Tibial nerve (tissue), 4 donors: ENCODE measurements at places on chromosomes 6 and 20. TPM values are rescaled to one million over a fixed set of nuclear protein-coding genes. Genes with fewer than 3 reads are reported as not detected.

GRCh38 chr20:37356387-37356786 is 10.4 kb downstream of the SRC start:
- peak; percentile 40 for DNase-seq

DNA sequence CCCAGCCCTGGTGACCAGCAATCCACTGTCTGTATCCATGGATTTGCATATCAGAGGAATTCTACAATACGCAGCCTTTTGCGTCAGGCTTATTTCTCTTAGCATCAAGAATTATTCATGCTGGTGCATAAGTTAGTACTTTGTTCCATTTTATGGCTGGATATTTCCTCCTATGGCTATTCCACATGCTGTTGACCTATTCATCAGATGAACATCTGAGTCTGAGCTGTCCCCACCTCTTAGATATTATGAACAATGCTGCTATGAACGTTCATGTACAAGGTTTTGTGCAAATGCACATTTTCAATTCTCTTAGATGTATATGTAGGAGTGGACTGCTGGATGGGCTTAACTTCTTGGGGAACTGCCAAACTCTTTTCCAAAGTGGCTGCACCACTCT is 79.0 kb upstream of the CST7 start:
- no peak for DNase-seq

CYP39A1 gene
- 3.3 TPM for total RNA-seq

DNA sequence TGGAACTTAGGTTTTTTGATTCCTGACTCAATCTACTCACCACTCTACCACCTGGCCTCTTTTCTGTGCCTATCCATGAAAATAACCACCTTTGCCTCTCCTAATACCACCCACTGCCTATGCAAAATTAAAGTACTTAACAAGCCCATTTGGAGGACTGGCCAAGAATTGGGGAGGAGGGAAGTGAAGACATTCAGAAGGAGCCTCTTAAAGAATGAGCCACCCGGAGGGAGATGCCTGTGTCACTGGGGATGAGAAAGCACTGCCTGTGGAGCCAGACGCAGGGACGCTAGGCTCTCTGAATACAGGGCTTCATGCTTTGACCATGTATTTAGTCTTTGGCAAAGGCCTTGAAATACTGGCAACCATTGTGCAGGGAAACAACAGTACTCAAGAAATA is 40.0 kb upstream of the MRPS10 start:
- no peak for DNase-seq

DNA sequence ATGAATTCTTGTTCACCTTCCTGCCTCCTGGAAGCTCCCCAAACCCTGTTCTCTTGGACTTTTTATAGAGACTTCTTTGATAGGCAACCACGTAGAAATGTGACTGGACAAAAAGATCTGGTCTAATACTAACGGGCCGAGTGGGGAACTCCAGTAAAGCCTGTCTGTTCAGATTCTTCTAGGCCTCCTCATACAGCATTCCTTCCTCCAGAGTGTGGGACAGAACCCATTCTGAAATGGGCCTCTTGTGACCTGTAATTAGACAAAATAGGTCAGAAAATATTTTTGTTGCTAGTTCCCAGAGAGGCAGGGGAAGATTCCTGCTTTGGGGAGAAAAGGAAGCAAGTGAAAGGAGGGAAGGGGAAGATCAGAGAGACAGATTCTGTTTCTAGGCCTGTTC is 374.3 kb downstream of the CDH26 start:
- no peak for DNase-seq

- DNase-seq, result no peak
Measured at GRCh38 chr20:10557685-10558084, 116.1 kb downstream of the JAG1 start.

DNA sequence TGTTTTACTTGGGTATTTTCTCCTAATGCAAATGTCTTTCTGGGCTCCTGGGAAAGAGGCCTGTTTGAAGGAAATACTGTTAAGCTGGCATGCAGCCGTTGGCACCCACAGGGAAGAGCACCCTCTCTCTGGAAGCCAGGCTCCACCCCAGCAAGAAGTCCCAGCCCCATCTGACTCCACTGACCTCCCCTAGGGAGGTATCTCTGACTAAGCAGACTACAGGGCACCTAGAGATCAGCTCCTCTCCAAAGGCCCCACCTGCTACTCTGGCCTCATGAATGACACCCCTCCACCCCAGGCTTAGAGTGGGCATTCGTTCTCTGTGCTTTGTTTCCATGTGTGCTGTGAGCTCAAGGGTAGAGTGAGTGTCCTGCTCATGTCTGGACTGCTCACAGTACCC is 6.4 kb upstream of the MDGA1 start:
- no peak for DNase-seq

DNA sequence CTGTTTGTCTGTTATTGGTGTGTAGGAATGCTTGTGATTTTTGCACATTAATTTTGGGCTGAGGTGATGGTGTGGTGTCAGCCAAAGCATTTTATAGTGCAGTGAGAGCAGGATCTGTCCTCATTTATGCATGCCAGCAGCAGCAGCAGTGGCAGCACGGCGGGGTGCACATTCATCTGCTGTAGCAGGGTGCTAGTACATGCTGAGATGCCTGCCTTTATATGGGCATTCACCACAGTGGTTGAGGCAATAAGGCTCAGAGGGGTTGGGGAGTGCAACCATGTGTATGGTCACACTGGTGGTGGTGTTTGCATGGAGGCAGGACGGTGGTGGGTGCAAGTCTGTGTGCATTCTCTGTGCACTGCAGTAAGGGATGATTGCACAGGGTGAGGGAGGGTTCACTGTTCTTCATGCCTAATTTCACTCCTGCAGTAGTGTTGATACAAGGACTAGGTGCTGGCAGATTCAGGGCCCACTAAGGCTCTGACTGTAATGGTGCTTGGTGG is 129.3 kb upstream of the SYNCRIP start:
- DNase-seq, result no peak

DNA sequence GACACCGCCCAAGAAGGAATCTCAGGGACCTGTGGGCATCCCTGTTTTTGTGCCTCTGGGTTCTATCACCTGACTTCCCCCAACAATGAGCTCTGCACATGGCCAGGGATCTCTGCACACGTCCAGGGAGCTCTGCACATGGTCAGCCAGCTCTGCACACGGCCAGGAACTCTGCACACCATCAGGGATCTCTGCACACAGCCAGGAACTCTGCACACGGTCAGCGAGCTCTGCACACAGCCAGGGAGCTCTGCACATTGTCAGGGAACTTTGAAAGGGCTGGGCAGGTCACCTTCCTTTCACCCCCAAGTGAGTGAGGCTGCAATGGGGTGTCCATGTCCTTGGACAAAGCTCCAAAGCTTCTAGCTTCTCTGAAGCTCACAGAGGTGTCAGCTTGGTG is 5.2 kb upstream of the SLCO4A1 start:
- no peak for DNase-seq
